ENCODE measurements at places on chromosomes 16 and 17.

DNA sequence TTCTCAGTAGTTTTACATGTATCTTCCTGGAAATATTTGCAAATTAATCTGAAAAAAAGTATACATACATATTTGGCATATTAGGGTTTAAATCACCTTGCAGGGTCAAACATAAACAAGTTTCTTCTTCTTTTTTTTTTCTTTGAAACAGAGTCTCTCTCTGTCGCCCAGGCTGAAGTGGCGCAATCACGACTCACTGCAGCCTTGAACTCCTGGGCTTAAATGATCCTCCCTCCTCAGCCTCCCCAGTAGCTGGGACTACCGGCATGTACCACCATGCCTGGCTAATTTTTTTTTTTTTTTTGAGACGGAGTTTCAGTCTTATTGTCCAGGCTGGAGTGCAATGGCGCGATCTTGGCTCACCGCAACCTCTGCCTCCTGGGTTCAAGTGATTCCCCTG, 12.6 kb upstream of the FUS start:
- no peak for DNase-seq

DNA sequence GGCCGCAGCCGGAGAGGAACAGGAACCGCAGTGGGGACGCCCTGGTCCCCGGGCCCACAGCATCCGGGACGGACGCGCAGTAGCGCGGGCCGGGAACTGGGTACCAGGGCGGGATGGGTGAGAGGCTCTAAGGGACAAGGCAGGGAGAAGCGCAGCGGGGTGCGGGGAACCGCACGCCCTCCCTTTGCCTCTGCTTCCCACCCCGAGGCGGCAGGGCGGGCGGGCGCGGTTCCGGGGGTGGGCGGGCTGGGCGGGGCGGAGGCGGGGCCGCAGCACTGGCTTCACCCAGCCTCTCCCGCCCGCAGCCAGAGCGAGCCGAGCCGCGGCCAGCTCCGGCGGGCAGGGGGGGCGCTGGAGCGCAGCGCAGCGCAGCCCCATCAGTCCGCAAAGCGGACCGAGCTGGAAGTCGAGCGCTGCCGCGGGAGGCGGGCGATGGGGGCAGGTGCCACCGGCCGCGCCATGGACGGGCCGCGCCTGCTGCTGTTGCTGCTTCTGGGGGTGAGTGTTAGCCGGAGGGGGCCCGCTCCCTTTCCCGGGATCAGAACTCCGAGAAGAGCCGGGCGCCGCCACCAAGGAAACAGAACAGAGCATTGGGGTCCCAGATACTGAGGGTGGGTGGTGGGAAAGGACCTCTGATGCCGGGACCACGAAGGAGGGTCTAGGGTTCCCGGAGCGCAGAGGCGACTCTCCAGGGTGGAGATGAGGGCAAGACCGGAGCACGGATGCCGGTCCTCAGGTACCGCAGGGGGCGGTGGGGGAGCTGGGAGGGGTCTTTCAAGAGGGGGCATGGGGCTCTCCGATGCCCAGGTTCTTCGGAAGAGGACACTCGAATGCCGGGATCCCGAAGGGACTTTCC, at the start of gene NGFR:
TSS of gene NGFR (plus strand) at position 308 of the 856 bp plus-strand sequence. CDS start at position 433, 125 bp downstream.
- peak; percentile 64 for DNase-seq

- DNase-seq, result no peak
Measured at GRCh38 chr16:65218348-65218747, 96.5 kb upstream of the CDH11 start.

GRCh38 chr17:1485423-1486376, 6.8 kb downstream of the MYO1C start:
- peak; percentile 81 for DNase-seq

GRCh38 chr17:29585080-29585751, 4.2 kb downstream of the GIT1 start:
- DNase-seq, result no peak

DNA sequence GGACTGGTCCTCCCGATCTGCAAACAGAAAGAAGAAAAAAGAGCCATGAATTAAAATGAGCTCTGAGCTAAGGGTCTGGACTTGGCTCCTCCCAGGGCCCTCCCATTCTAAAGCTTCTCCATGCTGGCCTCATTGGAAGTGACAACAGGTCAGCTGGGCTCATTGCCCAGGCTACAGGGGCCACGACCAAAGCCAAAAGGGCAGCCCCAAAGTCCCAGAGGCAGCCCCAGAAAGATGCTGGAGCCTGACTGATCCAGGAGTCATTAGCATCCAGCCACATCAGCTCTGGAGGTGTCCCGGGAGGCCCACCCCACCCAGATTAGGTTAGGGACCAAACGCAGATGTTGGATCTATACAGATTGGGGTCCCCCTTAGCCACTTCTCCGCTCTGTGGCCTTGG, 58.2 kb downstream of the MYH11 start:
- DNase-seq, result no peak

GRCh38 chr16:10141671-10142070, 40.6 kb downstream of the GRIN2A start:
- no peak for DNase-seq

- DNase-seq, result no peak
Measured at GRCh38 chr16:19888834-19889233, 4.2 kb upstream of the GPRC5B start.

- DNase-seq, result no peak
Measured at GRCh38 chr16:51222016-51222415, 70.9 kb upstream of the SALL1 start.

GRCh38 chr17:17635126-17635525, 43.6 kb upstream of the PEMT start:
- no peak for DNase-seq

DNA sequence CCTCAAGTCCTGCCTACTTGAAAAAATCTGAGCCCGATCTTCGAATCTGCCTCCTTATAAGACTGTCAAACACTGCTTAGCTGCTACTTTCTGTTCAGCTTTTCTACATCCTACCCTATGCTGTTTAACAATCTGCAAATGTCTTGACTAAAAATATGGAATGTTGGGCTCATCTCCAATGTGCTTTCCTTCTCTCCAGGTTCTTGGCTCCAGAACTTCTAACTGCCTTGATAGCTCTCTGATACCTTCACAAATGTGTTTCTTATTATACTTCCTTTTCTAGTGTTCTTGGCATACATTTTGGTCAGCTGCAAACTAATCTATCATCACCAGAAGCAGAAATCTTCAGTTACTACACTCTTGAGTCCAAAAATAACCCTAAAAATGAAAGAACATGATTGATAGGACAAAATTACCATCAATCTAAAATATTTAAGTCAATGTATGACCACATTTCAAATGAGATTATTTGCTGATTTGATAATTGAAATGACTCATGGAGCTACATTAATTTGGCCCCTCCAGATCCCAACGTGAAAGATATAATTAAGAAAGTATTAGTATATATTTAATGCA, 372.3 kb upstream of the MON1B start:
- DNase-seq, result no peak

DNA sequence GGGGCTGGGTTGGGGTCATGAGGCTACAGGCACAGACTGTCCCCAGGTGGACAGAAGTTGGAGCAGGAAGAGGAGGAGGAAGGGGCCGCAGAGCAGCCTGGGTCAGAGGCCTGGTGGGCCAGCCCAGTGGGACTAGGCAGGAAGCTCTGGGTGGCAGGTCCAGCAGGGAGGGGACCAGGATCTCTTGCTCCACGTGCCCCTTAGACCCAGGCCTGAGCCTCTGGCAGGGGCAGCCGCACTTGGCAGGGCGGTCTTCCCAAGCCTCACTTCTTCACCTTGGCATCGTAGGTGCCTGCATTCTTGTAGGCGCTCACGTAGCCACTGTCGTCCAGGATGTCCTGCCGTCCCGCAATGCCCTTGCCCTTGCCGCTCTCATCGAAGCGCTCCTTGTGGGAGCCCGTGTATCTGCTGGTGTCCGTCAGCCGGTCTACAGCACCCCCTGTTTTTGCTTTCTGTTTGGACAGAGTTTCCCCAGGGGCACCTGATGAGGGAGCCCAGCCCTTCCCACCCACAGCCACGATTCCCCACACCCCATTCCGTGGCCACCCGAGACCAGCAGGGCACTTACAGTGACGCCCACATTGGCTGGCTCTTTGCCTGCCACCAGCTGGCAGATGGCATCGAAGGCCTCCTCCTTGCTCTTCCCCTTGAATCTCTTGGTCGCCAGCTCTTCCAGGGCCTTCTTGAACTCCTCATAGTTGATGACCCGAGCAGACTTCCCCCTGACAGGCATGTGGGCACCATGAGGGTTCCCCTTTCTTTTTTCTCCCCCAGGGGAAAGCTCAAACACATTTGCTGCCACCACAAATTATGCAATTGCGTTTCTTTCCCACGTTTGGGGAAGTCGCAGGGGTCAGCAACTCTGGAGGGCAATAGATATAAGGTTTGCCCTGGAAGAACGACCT, 3.1 kb downstream of the TPPP3 start:
- DNase-seq, result no peak

- DNase-seq, result no peak
Measured at GRCh38 chr16:84347161-84347560, 21.2 kb upstream of the ATP2C2 start.

GRCh38 chr17:31318298-31318801, 3.1 kb downstream of the EVI2A start:
- peak; percentile 69 for DNase-seq

GRCh38 chr17:37742116-37742761, 2.6 kb downstream of the HNF1B start:
- DNase-seq, result no peak

- peak; percentile 74 for DNase-seq
Measured at GRCh38 chr17:17849147-17849820, 12.5 kb upstream of the SREBF1 start.

- peak; percentile 11 for DNase-seq
Measured at GRCh38 chr16:30755955-30756780, 5.7 kb downstream of the CFAP119 start.

DNA sequence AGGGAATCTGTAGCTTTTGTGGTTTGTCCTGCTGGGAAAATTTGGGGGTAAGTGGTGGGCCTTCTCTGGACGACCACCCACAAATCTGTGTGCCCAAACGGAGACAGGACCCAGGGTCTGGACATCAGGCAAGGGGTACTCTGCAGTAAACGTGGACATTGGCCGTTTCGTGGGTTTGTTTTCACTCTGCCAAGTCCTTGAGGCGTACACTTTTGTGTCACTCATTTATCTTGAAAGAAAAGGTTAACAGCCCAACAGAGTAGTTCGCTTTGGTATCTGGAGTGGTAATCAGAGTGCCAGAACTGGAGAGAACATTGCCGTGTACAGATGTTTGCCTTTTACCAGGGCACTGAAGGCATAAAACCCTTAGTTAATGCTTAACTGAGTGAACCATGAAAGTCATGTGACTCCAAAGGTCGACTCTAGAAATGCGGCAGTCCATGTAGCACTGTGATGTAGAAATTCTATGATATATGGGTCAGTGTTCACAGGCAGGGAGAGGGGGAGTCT, 15.4 kb downstream of the NAA60 start:
- no peak for DNase-seq

DNA sequence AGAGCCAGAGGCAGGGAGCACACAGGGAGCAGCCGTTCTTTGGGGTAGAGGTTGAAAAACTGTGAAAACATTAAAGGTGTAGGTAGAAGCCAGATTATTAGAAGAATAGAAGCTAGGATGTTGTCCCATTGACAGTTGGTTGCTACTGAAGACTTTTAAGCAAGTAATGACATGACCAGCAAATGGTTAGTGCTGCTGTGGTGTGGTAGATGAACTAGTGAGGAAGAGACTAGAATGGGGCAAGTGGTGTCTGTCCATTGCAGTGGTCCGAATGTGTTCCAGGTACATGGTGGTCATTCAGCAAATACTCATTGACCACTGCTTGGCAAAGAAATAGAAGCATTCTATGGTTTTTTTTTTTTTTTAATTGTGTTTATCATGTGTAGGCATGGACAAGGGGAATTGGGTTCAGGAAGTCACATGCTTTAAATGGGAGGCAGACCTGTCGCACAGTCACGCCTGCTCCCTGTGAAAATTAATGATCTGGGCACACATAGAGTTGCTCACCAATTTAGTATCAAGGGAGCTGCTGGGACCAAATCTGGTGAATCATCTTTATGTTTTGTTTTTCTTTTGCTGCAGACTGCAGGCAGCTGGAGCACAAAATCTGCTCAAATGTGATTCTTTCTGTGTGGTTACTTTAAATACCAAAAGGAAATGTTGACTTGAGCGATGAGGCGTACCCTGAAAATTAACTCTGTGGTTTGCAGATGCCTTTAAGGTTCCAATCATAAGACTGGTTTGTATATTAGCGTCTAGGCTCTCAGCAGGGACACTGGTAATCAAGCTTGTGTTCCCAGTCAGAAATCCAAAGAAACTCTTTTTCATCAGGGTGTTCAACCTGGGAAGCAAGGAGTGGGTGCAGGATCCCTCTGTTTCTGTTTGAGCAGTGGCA, 30.7 kb downstream of the YPEL2 start:
- DNase-seq, result no peak

DNA sequence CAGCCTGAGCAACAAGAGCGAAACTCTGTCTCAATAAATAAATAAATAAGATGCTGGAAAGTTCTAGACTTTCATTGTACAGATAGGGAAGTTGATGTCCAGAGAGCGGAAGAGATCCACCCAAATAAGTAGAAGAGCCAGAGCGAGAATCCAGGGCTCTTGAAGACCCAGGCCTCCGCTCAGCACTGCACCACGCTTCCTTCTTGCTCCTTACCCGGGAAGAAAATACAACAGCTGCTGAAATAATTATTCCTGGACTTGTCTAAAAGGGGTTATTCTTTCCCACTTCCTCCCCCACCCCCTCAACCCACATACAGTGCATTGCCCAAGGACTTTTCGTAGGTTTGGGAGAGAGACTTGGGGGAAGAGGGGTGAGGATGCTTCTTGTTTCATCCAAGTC, 26.7 kb downstream of the CDK5RAP3 start:
- DNase-seq, result no peak

DNA sequence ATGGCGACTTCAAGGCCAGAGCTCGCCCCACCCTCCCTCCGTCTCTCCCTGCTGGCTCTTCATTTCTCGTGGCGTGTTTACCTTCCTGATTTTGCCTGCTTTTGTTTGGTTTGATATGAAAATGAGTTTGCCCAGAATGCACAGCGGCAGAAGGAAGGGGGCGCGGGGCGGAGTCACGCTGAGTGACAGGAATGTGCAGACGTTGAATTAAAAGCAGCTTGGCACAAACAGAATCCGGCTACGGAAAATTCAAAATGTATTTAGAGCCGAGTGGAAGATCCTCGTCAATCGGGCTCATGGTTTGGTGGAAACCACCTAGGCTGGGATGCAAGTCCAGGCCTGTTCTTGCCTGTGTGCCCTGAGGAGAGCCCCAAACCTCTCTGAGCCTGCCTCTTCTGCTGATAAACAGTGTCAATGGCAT, 102.7 kb downstream of the SDK2 start:
- no peak for DNase-seq

- DNase-seq, result no peak
Measured at GRCh38 chr16:6835941-6836340, 496.7 kb upstream of the RBFOX1 start.

DNA sequence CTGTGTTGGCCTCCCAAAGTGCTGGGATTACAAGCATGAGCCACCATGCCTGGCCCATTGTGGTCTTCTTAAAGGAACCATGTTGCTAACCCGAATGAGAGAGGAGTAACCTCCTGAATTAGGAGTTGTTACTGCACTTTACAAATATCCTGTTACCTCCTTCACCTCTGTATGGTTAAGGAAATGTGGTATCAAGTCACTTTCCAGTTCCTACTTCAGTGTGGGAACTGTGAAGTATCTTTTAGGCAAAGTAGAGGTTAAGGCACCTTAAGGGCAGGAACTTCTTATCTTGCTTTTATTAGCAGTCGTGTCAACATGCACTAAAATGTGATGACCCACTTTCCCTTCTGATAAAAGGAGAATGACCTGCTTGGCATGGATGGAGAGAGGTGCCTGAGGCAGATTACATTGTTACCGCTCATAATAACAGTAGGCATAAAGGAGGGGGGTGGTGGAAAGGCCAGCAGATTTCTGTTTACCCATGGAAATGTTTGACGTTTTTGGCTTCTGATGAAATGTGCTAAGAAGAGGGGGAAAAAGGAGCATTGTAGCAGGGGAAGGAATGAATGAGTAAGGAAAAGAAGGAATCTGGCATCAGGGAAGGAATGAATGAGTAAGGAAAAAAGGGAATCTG, 28.5 kb downstream of the FTO start:
- DNase-seq, result no peak

Data from ovary (tissue), 10 donors.